Germinal center (tissue), 1 donor: ENCODE measurements at places on chromosomes 6 and 20.

GRCh38 chr6:2839195-2839981 is 2.3 kb downstream of the SERPINB1 start:
- no peak for DNase-seq

DNA sequence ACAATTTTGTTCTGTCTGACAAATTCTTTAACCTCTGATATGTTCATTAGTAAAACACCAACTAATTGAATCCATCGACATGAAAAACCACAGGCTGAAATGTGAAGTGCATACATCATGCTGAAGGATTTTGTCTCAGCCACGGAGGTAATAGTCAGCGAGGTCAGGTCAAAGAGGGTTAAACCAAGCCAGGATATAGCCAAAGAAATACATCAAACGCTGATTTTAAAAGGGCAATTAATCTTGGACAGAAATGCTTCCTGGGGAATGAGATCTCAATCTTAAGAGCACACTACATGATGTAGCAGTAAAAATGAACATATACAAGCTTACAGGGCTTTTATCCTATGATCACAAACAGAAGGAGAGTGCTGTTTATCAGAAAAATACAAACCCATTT is 106.7 kb downstream of the PRDM1 start:
- no peak for DNase-seq

GRCh38 chr20:33015114-33015484 is 7.6 kb downstream of the BPIFB2 start:
- no peak for DNase-seq

- no peak for DNase-seq
Measured at GRCh38 chr6:108736832-108737231, 111.4 kb upstream of the ARMC2 start.

GRCh38 chr20:49483696-49484123 is 1.2 kb upstream of the KCNB1 start:
- DNase-seq, result no peak

GRCh38 chr20:10898552-10898951 is 224.8 kb upstream of the JAG1 start:
- no peak for DNase-seq

DNA sequence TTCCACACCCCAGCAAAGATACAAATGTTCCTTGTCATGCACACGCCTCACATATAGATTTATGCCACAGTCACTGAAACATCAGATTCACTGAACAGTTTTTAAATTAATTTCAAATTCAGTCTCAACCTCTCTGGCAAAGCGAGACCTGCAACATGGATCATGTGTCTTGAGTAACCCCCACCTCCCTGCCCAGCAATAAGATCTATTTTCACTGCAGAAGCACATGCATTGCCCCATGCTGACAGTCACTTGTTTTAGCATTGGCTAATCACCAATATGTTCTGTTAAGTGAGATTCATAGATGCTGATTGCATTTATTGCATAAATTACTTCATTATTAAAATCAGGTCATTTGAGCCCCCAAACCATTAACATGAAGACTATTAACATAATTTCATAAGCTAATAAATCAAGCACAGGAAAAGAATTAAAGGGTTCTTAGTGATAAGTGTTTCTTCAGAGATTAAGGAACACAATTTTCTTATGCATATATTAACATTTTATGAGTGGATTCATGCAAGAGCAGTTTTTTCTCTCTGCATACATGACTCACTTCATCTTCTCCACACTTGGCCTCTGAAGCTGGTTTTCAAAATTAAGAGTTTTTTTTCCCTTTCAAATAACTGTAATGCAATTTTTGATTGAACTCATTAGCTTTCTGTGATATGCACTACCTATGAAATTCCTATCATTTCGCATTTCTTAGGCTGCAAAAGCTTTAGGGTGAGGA is 173.2 kb upstream of the SOX4 start:
- no peak for DNase-seq

DNA sequence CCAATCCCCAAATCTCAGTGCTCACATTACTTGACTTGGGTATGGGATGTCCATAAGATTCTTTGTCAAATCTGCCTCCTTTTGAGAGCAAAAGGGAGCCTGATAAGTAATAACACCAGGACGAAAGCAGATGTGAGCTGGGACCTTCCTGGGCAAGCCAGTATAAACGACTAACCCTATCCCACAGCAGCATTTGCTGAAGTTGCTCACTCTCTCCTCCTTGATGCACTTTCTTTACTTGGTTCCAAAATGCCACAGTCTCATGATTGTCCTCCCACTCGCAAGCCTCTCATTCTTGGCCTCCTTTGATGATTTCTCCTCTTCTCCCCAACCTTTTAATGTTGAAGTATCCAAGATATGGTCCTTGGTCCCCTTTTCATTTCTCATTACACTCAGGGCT is 44.7 kb upstream of the TAGAP start:
- DNase-seq, result no peak

DNA sequence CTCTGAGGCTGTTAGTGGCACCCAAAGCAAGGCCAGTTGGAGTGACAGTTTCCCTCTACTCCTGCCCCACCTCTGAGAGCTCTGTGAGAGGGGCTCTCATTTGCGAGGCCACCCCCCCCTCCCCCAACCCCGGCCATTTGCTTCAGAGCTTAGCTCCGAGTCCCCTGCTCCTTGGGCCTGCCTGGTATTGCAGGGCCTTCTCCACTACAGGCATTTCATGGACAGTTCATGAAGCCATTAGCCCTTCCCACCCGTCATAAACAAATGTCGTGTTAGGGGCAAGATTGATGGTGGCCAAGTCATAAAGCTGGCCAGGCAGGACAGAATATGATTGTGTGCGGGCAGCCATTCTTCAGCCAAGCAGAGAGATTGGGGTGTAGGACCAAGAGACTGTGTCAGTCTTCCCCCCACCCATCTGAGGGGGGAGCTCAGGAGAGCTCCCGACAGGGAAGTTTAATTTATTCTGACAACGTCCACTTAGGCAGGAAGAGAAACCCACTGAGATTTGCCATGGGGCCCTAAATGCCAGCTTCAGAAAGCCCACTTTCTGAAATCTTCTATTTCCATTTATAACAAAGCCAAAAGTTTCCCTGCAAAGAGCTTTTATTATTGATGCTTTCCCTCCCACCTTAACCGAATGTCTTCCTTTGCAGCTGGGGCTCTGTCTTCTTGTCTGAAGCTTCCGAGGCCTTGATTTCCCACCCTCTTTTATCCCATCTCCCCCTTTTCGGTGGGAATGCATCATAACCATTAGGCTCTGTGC is 7.2 kb downstream of the FOXC1 start:
- DNase-seq, result no peak

GRCh38 chr20:50608750-50609104 is 82.6 kb downstream of the RIPOR3 start:
- DNase-seq, result no peak

GRCh38 chr6:149153693-149154092 is 163.8 kb upstream of the TAB2 start:
- no peak for DNase-seq

GRCh38 chr20:36606158-36607066 is 833 bp downstream of the RAB5IF start:
- no peak for DNase-seq

DNA sequence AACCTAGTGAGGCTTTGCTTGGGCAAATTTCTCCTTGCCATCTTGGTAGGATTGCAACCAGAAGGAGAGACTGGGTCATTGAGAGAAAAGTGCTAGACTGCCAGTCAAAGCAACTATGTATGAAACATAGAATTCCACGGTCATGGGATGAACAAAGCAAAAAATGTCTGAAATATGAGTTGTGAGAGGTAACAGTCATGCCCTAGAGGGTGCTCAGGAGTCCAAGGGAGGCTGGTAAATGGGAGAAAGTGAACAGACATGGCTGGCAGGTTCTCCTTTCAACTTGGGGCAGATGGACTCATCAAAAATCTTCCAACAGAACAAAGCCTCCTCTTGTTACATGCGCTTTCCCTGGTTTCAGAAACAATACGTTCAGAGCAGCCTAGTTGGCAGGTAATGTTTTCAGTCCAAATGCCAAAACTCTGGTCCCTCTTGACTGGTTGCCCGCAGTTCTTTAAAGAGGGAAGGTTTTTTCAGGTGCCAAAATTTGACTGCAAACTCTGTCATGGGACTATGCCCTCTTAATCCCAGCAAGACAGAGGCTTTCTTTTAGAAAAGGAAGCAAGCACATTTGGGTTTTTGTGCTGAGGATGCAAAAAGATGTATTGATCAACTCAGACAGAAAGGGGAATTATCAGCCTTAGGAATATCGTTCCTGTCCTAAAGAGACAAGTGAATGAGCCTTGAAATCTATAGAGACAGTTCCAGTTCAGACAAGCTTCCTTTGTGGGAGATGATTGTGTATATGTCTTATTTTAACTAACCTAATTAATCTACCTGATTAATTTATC is 68.5 kb upstream of the SASH1 start:
- no peak for DNase-seq

DNA sequence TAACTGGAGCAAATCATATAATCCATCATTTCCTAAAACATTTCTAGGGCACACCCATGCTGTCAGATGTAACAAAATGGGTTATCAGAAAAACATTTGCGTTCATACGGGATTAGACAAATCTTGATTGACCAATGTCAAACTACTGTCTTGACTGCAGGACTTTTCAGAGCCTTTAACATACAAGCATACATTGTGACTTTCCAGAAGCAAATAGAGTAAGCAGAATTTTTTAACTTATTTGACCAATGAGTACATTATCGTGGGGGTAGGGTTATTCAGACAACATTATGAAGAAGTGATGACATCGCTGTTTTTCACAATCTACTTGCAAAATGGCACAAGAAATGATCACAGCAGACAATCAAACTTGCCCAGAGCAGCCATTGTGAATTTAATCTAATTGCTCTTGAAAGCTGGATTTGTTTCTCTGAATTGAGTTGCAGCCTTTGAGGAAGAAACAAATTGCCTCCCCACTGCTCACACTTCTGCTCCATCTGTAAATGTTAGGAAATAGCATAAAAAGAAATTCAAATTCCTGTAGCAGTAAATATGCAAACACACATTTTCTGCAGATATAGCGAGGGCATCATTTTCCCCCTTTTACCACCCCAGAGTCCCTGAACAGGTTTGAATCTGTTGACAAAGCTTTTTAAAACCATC is 133.0 kb upstream of the DOK5 start:
- DNase-seq, result no peak

- DNase-seq, result no peak
Measured at GRCh38 chr20:13533946-13534345, 104.8 kb downstream of the TASP1 start.

- DNase-seq, result no peak
Measured at GRCh38 chr6:34178357-34179105, 32.6 kb upstream of the GRM4 start.

DNA sequence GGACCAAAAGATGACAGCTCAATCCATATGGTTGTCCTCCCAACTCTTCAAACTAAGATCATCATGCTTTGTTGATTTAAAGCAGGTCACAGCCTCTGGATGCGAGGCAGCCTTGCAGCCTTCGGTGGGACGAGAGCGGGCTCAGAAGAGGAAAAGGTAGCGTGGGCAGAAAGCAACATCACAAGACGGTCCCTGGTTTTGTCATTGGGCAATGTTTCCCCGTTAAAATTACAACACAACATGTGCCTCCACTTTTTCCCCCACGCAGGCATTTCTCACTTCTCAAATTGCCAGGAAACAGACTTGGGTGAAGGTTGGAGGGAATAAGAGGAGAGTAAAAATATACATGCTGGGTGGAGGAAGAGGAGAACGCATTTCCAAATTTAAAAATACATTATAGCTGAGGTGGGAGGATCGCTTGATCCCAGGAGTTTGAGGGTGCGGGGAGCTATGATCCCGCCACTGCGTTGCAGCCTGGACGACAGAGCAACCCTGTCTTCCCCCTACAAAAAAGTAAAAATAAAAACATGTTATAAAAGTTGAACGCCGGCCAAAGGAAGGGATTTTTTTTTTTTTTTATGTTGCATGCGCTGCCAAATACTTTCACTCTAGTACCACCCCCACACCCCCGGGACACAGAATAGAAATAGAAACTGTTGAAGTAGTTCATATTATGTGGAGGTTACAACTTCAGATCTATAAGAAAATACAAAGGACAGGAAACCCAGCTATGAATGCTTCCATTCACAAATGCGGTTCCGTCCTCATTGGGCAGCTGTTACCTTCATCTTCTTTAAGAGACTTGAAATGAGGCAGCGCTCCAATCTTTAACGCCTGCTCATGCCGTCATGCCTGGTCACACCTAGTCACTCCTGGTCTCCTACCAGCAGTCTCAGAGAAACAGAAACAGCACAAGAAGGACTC is 13.9 kb upstream of the NAA20 start:
- DNase-seq, result no peak

GRCh38 chr6:4459032-4459431 is 317.2 kb upstream of the CDYL start:
- DNase-seq, result no peak

DNA sequence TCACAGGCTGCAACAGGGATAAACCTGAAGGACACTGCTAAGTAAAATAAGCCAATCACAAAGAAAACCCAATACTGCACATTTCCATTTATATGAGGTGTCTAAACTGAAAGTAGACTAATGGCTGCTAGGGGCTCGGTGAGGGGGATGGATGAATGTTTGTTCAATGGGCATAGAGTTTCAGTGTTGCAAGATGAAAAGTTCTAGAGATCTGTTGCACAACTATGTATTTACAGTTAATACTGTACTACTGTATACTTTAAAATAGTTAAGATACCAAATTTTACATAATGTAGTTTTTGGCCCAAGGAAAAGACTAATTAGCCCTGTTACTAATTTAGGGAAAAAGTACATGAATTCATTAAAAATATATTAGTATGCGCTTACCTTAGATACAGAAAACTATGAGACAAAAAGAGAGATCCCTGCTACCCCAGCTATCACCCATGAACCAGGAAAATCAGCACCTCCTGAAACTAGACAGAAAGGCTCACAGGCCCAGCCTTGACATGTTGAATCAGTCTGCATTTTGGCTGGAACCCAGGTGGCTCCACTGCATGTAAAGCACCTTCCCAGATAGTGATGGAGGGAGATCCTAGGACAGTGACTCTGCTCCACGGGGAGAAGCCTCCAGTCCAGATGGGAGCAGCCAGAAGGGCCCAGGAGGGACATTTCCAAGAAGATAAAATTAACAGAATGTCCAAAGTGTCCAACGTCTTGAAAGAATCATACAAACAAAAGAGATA is 16.1 kb downstream of the HLA-F start:
- no peak for DNase-seq

- no peak for DNase-seq
Measured at GRCh38 chr20:3031524-3032147, 11.8 kb upstream of the GNRH2 start.
